ENCODE measurements at places on chromosomes 2 and 18. TPM values are rescaled to one million over a fixed set of nuclear protein-coding genes. Genes with fewer than 3 reads are reported as not detected.

Gene NPC1
- 62.0 TPM for total RNA-seq

Gene ZNF516
- 26.8 TPM for total RNA-seq

Gene SLC19A3
- not detected for total RNA-seq

Gene ZNF892
- 3.9 TPM for total RNA-seq

Gene INHBB
- 2.4 TPM for total RNA-seq

Gene RAB11FIP5
- total RNA-seq: 68.3 TPM

Gene GLS
- total RNA-seq: 110 TPM

Gene EML6
- 0.41 TPM for total RNA-seq

Gene SCN2A
- total RNA-seq: 0.06 TPM

Gene NETO1
- 2.0 TPM for total RNA-seq

Gene TRIM43
- total RNA-seq: not detected

Gene ALPP
- total RNA-seq: not detected

Gene CAPN13
- not detected for total RNA-seq

Data from glomerular endothelial cell (primary cell).